ENCODE measurements at places on chromosomes 3 and 15.

GRCh38 chr3:135576751-135577150 lies 388.8 kb upstream of the PPP2R3A start:
- DNase-seq, result no peak

GRCh38 chr3:119279584-119280243 lies 14.5 kb upstream of the ARHGAP31 start:
- no peak for DNase-seq

DNA sequence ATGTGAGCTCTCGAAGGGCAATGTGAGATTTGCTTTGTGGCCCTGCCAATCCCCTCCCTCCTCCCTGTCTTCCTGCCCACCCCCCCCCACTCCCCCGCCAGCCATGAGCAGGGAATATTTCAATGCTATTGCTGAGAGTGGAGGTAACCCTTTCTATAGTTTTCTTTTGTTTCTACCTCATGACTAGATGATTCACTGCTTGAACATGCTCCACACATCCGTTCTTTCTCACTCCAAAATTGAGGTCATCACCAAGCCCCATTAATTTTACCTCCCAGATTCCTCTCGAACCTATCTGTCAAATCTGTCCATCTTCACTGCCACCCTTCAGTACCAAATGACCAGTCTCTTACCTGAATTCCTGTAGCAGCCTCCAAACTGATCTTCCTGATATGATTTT lies 12.2 kb downstream of the ZNF774 start:
- DNase-seq, result no peak

DNA sequence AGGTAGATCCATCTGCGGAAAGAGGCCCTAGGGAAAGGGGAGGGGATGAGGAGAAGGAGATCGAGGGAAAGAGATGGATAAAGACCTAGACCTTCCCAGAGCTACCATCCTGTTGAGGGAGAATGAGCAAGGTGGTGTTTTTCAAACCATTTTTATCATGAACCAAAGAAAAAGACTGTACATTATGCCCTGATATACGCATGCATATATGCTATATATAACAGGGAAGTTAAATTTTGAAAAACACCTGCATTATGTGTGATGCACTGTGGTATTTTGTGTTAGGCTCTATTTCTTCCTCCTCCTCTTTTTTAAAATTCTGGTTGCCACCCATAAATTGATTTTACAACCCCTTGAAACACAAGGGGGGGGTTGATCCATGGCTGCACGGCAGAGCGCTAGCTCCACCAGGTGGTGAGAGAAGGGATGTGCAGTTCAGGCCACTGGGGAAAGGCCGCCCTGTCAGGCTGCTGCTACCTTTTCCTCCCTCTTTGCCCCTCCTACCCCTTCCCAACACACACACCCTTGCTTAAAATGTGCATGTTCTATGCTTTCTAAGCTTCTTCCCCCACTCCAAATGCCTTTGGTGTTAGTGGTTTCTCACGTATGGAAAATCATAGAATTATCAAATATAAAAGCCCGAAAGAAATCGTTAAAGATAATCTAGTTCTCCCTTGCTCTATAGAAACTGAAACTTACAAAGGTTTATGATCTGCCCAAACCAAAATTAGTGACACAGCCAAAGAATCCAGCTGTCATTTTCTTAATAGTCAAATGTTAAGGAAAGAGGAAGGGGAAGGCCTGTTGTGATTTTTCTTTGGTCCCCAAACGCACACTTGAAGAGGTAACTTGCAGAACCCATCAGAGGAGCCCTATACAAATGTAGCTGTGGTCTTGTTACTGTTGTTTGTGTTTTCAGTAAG lies 262.0 kb upstream of the UMPS start:
- DNase-seq, result peak; percentile 54

DNA sequence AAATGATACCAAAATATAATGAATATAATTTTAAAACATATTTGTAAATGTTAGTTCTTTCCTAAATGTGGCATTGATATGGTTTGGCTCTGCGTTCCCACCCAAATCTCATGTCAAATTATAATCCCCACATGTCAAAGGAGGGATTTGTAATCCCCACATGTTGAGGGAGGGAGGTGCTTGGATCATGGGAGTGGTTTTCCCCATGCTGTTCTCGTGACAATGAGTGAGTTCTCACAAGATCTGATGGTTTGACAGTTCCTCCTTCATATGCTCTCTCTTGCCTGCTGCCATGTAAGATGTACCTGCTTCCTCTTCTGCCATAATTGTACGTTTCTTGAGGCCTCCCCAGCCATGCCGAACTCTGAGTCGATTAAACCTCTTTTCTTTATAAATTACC lies 12.0 kb downstream of the CGGBP1 start:
- DNase-seq, result no peak

GRCh38 chr15:81983497-81983896 lies 62.3 kb downstream of the MEX3B start:
- no peak for DNase-seq

DNA sequence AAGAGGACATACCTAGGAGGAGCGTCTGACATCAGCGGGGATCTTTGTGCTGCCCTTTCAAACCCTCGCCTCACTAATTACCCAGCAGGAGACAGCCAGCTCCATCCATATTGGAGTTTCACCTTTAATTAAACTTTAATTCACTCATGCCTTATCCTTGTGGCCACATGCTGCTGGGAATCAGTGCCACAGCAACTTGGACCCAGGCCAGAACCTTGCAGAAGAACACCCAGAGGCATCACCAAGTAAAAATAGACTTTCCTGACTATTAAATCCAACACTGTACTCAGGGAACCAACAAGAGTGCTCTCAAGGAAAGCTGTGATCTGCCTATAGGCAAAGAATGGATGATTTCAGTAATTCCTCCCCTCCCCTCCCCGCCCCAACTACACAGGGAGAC lies 23.9 kb downstream of the EIF1B start:
- DNase-seq, result no peak

GRCh38 chr15:53437366-53437765 lies 322.1 kb downstream of the WDR72 start:
- no peak for DNase-seq

- DNase-seq, result no peak
These were observed 71.3 kb upstream of the CACNA1D start for GRCh38 chr3:53422954-53423698.
